ENCODE measurements at places on chromosomes 3 and 15.
A peak's percentile ranks its signal among the peaks of the same experiment; 100 is the strongest.

GRCh38 chr3:101902041-101902440 lies 52.7 kb downstream of the NFKBIZ start:
- no peak for DNase-seq

- DNase-seq, result no peak
Observed at GRCh38 chr15:77525907-77526594, 105.4 kb downstream of the HMG20A start.

DNA sequence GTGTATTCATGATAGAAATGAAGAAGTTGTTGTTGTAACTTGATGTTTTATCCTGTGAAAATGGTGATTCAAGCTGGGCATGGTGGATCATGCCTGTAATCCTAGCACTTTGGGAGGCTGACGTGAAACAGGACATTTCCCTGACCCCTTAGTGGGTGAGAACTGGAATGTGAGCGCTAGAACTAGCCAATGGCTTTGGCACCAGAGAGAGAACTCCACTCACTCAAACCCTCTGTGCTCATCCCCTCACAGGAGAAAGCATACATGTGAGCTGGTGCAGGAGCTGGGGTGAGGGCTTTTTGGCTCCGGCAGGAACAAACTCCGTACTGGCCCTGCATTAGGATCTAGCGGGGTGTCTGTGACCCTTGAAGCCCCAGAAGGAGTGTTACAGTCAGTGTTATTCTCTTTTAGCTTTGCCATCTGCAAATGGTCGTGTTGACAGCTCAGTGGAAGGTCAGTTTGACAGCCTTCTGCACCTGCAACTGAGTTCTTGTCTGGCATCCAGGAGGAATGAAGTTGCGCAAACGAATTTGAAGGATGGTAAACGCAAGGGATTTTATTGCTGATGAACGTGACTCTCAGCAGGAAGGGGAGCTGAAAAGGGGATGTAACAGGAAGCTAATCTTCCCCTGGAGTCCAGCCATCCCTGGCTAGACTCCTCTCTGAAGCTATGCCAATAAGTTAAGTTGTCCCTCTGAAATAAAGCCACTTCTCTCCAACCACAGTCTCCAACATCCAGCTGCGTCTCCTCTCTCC lies 1016.6 kb upstream of the CADM2 start:
- DNase-seq, result no peak

DNA sequence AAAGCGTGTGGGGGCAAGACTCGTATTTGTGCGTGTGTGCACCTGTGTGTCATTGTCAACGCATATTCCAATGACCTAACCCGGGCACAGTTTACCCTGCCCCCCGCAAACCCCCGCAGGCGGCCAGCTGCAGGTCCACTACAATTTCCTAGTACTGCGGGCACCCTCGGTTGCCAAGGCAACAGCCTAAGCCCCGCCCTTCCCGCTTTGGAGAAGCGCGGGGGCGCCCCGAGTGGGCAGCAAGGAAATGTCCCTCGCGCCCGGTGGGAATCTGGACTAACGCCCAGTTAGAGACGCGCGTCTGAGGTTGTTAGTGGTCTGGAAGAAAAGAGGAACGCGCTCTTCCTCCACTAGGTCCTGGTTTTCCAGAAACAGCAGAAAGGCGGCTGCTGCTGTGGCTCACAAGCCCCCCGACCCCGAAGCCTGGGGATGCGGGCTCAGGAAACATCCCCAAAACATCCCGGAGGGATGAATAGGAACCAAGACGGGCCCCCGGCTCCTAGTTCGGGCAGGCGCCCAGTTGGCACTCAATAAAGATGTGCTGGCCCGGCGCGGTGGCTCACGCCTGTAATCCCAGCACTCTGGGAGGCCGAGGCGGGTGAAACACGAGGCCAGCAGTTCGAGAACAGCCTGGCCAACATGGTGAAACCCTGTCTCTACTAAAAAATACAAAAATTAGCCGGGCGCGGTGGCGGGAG lies 1.1 kb downstream of the ABHD14A start:
- DNase-seq, result no peak

- no peak for DNase-seq
Observed at GRCh38 chr15:26667222-26667988, 105.5 kb downstream of the GABRB3 start.

DNA sequence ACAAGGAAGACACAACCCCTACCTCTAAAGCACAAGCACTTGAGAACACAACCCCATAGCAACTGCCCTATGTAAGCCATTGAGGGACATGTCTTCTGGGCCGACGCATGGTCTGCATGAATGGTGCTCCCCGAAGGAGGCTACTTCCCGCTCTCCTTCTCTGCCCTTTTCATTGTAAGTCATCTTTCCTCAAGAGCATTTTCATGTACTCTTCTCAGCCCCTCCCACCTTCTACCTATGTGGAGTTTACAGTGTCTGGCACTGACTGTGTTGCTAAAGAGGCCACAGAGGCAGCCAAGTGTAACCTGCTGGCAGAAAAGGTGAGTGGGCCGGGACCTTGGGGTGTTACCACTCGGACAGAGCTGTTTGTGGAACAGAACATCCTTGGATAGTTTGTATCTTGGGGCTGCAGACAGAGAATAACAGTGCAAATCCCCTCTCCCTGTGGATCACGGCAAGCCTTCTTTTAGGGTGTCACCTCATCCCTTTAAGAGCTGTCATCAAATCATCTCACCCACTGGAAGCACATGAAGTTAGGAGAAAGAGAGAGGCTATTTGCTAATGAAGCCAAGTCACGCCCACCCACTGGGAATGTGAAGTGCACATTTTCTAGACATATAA lies 5.6 kb downstream of the AHSG start:
- peak; percentile 36 for DNase-seq

GRCh38 chr3:72035606-72036005 lies 250.7 kb upstream of the PROK2 start:
- no peak for DNase-seq

DNA sequence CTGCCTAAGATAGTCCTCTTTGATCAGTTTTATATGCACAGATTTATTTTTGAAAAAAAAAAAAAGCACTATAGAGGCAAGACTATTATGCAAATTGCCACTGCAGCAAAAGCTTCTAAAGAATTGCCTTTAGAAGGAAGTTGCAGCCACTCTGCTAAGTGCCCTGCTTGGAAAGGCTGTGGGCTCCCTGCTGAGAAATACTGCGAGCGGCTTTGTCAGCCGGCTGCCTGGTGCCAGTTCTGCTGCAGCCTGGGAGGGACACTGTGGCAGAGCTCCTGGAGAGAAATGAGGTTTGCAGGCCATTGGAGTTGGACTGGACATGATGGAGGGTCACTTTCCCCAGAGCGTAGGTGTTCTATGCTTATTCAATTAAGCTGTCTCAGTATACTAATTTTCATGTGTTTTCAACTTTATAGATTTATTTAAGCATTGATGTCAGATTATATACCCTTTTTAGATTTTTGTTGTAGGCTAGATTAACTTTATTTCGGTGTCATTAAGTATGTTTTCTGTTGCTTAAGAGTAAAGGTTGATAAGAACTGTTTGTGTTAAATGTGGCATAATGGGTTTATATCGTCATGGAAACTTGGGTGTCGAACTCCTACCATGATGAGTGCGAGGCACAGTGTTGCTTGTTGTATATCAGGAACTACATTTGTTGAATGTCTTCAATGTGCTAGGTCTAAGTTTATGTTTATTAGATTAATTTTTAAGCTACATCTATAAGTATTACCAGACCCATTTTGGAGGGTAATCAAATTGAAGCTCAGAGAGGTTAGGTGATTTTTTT lies 6.6 kb downstream of the MAP2K5 start:
- DNase-seq, result peak; percentile 3

- DNase-seq, result no peak
Observed at GRCh38 chr15:100597862-100598261, 4.1 kb downstream of the LINS1 start.

GRCh38 chr15:66022163-66022525 lies 152.9 kb downstream of the RAB11A start:
- no peak for DNase-seq

- no peak for DNase-seq
Observed at GRCh38 chr3:158727206-158728060, 4.8 kb downstream of the RARRES1 start.

DNA sequence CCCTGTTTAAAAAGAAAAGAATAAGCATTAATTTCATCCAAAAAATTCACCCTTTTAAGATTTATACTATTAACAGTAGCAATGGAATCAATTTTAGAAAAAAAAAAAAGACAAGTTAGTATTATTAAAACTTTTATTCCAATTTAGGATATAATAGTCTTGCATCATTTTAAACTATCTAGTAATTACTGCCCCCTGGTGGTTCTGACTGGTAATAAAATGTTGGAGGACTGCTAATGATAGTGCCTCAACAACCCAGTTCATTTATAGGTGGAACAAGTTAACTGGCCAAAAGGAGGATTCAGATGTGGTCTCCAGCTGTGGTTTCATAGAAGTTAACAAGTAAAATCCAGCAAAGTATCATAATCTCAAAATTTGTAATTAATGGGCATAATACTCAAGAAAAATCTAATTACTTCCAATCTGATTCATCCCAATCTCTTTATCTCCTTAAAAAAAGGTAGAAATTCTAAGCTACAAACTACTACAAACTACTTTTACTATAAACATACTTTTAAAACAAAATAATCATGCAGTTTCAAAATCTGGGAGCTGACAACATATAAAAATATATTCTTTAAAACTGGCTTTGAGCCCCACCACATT lies 30.7 kb upstream of the WDR49 start:
- DNase-seq, result peak; percentile 35

GRCh38 chr3:16480861-16481545 lies 32.5 kb downstream of the RFTN1 start:
- DNase-seq, result no peak

DNA sequence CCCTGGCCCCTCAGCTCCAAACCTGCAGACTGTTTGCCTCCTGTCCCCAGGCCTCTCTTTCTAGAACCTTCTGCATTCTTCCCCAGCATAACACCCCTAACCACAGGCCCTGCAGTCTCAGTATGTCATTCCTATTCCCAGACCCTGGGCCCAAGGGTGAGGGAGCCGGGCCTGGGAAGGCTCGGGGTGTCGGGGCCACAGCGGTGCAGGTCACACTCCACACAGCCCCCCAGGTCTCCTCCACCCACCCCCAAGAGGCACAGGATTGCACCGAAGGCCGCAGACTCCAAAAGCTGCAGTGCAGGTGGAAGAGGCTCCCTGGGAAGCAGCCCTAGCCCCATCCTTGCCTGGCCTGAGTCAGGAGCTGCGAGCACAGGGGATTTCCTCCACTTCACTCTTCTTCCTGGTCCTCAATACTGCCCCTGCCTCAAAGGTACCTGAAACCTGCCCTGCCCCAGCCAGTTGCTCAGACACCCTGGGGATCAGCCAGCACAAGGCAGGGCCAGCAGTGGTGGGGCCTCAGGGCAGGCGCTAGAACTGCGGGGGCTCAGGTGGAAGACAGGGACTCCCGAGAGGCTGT lies 31.1 kb downstream of the TNK2 start:
- no peak for DNase-seq

DNA sequence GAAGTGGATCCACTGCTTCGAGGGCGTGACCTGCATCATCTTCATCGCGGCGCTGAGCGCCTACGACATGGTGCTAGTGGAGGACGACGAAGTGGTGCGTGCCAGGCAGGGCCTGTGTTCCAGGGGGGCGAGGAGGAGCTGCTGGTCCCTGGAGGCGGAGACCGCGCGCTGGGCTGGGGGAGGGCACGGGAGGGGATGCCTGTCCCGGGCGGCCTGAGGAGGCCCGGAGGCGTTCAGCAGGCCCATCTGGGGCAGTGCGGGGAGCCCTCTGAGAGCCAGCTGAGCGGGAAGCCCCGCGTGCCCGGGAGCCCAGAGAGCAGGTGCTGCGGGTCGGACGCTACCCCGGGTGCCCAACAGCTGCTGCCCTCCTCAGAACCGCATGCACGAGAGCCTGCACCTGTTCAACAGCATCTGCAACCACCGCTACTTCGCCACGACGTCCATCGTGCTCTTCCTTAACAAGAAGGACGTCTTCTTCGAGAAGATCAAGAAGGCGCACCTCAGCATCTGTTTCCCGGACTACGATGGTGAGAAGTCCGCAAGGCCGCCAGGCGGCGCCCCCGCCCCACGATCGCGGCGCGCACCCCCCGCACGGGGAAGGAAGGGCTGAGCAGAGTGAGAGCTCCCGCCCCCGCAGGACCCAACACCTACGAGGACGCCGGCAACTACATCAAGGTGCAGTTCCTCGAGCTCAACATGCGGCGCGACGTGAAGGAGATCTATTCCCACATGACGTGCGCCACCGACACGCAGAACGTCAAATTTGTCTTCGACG lies 2.9 kb downstream of the GNAT1 start:
- no peak for DNase-seq

- no peak for DNase-seq
Observed at GRCh38 chr3:95407709-95408463, 1345.0 kb downstream of the NSUN3 start.

DNA sequence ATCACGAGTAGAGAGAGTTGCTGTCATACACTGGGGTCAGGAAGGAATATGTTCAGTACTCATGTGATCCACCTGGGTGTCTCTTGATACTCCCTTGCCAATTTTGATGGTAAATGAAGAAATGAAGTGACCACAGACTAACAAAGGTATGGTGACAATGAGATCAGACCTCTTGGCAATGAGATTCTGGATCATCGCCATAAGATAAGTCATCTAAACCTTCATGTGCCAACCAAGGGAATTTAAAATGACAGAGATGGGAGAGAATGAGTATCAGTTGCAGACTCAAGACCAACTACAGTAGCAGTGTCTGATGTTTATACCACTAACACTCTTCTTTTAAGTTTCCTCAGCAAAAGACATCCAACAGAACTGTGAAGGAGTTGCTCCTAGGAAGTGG lies 601.0 kb downstream of the MECOM start:
- no peak for DNase-seq

- DNase-seq, result no peak
Observed at GRCh38 chr3:13705702-13706280, 156.9 kb downstream of the FBLN2 start.

DNA sequence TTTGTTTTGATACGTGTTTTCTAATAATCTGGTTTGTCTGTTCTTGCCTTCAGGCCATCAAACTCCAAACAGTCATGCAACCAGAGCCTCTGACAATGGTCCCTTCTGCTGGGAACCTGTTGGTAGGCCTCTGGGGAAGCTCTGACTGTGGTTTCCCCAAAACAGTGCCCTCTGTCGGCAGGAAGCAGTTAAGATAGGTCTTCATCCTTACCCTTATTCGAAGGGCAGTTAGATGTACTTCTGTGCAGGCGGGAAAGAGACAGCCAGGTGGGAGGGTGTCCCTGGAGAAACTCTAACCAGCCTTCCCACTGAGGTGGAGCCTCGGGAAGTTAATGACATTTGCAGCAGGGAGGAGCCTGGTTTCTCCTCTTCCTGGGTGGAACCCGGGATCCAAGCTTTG lies 81.6 kb upstream of the CHMP2B start:
- DNase-seq, result no peak

GRCh38 chr3:30667280-30667651 lies 60.9 kb downstream of the TGFBR2 start:
- DNase-seq, result no peak

- DNase-seq, result no peak
Observed at GRCh38 chr3:162538491-162538890, 1041.9 kb downstream of the OTOL1 start.

DNA sequence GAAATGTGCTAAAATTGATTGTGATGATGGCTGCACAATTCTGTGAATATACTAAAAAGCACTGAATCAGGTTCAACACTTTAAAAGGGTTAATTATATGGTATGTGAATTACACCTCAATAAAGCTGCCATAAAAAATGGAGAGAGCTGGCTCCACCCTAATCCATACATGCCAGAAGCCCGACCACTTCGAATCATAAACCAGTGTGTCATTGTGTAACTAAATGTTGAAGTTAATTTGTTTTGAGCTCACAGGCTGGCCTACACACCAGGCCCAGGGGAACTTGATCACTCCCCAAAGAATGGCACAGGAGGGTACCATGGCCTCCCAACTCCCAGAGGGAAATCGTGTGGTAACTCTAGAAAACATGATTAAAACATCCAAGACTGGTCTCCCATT lies 14.0 kb downstream of the PLCD1 start:
- no peak for DNase-seq

- no peak for DNase-seq
Observed at GRCh38 chr3:168123201-168124176, 27.8 kb upstream of the GOLIM4 start.

Measured in NCI-H187 (cell line).